Posterior cingulate gyrus (tissue), 11 donors: ENCODE measurements at places on chromosomes 6 and 20.

- no peak for DNase-seq
These were observed 84.7 kb downstream of the TASP1 start for GRCh38 chr20:13554076-13554475.

DNA sequence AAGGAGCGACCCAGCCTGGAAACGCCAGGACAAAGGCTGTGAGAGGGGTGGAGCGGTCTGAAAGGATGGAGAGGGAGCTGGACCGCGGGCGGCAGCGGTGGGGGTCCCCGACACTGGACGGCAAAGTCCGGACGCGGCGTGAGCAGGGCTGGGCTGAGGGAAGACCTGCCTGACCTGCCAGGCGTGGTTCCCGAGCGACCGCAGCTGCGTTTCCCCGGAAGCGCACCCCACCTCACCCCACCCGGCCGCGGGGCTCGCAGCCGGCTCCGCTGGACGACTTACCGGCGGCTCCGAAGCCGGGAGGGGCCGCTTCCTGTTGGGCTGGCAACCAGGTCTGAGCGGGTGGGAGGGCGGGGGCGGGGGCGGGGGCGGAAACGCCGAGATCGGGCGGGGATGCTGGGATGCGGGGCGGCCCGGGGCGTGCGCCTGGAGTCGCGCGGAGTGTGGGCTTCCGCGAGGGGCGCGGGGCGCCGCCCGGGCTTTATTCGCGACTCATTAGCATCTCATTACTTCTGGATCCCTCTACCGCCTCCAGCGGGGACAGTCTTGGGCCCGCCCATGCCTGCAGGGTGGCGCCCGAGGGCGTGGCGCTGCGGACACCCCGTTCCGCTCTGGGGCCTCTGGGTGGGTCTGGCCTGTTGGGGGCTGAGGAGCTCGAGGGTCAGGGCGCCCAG lies at the start of gene MICAL1:
Gene MICAL1 (minus strand): TSS at position 336 of the 674 bp plus-strand sequence. CDS start 1,576 bp downstream, outside the sequence.
- DNase-seq = no peak

DNA sequence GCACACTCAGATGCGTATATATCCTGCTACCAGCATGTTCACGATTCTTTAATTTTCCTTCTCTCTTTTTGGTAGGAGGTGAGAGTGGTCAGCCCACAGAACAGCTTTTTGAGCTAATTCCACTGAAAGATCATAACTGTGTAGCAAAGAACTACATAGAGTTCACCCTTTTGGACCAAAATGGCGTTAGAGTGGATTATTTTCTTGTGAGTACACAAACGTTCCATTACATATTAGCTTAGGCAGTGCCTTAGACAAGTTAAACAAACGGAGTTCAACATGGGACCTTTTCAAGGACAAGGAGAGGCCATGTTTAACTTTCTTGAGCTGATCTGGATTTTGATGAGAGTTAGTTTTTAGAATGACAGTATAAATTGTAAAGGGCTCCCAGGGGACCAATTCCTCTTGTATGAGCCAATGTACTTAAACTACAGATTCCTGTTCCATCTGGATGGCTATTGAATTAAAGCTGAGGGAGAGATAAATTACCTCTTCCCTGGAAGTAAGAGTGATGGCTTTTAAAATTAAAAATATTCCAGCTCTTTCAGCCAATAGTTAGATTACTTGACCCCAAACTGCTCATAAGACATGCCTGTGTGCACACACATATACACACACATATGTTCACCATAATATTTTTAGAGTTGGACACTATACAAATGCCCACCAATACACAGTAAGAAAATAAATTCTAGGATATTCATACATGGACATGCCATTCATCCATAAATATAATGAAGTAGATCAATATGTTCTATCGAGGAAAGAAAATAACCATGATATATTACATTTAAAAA lies 25.6 kb upstream of the ARMH2 start:
- DNase-seq = no peak

- peak; percentile 80 for DNase-seq
These were observed 152.1 kb downstream of the TTLL2 start for GRCh38 chr6:167476844-167477595.

DNA sequence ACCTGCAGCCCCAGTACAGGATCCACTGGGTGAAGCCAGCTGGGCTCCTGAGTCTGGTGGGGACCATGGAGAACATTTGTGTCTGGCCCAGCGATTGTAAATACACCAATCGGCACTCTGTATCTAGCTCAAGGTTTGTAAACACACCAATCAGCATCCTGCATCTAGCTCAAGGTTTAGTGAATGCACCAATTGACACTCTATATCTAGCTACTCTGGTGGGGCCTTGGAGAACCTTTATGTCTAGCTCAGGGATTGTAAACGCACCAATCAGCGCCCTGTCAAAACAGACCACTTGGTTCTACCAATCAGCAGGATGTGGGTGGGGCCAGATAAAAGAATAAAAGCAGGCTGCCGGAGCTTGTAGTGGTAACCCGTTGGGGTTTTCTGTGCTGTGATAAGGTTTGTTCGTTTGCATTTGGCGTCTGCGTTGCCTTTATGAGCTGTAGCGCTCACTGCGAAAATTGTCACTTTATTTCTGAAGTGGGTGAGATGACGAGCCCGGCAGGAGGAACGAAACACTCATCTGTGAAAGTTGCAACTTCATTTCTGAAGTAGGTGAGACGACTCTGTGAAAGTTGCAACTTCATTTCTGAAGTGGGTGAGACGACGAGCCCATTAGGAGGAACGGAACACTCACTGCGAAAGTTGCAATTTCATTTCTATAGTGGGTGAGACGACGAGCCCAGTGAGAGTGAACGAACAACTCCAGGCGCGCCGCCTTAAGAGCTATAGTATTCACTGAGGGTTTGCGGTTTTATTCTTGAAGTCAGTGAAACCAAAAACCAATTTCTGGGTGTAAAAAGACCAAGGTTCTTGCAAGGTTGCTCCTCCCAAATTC lies 31.1 kb downstream of the SERPINB6 start:
- DNase-seq = no peak

DNA sequence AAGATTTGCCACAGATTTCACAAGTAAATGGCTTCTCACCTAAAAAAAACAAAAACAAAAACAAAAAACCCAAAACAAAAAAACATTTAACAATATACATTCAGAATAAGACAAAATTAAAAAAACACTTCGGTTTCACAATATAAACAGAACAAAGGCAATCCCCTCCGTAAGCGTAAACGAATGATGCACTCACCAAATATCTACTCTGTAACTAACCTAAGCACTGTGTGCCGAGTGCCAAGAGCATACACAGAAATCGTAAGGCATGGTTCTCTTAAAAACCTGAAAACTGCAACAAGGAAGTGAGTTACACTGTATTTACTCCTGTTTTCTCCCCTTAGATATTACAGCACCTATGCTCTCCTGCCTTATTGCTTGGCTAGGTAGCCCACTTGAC lies 12.1 kb upstream of the MICAL1 start:
- no peak for DNase-seq

- no peak for DNase-seq
These were observed 72.0 kb downstream of the CHMP4B start for GRCh38 chr20:33883164-33883563.

DNA sequence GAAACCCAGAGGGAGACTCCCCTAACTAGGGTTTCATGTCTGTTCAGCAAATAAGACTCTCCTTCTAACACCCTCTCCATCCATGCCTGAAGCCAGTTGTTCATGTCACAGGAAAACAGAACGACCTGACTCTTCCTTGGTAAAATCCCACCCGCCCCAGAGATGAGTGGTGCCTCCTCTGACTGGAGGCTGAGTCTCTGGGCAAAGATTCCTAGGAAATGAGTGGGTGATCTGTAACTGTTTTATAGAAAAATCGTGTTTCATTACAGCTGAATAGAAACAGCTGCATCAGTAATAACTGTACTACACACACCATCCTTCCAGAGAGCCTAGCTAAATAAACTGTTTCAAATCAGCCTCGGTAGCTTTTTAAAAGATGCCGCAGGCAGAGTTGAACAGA lies 37.4 kb upstream of the MRPS10 start:
- no peak for DNase-seq

GRCh38 chr20:59945731-59946130 lies 5.5 kb downstream of the FAM217B start:
- no peak for DNase-seq

DNA sequence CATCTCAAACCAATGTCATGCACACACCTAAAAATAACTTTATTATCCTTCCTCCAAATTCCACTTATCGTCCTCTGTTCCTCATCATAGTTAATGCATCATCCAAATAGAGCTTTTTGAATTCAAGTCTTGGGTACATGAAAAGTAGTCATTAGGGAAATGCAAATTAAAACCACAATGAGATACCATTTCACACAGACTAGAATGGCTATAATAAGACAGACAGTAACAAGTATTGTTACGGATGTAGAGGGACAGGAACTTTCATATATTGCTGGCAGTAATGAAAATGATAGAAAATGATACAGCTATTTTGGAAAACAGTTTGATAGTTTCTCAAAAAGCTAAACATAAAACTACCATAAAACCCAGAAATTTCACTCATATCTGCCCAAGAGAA lies 59.1 kb downstream of the FHL5 start:
- DNase-seq = no peak

DNA sequence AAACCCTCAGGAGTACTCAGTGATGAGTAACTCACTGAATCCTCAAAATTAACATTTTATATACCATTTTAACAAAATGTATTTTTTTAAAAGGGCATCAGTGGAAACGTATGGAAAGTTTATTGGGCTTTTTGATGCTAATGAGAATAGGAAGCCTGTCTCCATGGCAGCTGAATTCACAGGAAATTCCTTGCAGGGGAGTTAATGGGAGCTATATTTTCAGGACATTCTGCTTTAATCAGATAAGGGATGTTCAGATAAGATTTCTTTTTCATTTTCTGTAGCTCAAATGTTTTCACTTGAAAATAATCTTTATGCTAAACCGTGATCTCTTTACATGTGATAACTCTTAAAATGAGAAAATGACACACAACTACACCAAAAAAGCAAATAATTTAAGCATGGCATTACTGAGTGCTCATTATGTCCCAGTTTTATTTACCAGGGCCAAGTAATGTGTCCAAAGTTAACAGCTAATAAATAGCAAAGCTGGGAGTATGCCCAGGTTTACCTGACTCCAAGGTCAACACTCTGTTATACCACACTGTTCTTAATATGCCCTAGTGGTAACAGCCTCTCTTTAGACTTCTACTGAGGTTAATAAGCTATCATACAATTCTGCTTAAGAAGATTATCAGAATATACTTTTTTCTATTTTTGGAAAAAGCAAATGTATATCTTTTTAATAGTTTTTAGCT lies 348.1 kb downstream of the GRIK2 start:
- DNase-seq = no peak

DNA sequence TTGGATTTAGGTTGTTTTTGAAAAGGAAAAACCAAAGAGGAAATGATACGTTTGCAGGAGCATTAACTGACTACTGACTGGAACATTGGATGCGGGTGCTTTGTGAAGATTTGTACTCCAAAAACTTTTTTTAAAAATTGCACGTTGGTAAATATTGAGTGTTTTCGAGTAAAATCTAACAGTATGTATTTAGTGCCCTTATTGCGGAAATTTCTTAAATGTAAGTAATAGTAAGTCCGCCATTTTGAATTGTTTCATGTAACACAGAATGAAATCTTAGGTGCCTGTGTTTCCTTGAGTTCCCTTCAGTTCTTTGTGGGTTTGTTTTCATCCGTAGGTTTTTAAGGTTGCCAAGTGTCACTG lies 15.2 kb upstream of the LIN28B start:
- no peak for DNase-seq

- no peak for DNase-seq
These were observed 5.7 kb downstream of the SIM1 start for GRCh38 chr6:100458841-100459591.

GRCh38 chr6:41771058-41771983 lies 8.4 kb downstream of the FRS3 start:
- DNase-seq = no peak

- DNase-seq = no peak
These were observed 1.6 kb downstream of the MDFI start for GRCh38 chr6:41639809-41640371.

- no peak for DNase-seq
These were observed 4.2 kb upstream of the TTPAL start for GRCh38 chr20:44471481-44471882.

DNA sequence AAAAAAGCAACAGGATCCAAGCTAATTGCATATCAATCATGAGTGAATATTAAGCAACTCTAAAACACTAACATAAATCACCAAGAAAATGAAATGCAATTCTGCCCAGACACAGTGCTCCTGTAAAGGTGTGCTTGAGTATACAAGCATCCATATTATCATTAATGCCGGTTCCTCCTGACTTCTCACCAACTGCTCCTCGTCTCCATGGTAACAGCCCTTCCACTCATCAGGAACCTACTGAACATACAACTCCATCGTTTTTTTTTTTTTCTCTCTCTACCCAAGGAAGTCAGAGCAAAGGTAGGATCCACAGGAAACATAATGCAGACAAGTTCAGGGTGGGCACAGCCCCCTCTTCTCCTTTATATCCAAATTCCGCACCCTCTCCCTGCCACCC lies 12.4 kb downstream of the GABBR1 start:
- no peak for DNase-seq

- DNase-seq = peak; percentile 63
These were observed 565.2 kb upstream of the MARCKS start for GRCh38 chr6:113291751-113292445.

GRCh38 chr20:19761326-19761725 lies 3.3 kb downstream of the RIN2 start:
- DNase-seq = no peak

- DNase-seq = no peak
These were observed 97.1 kb downstream of the FAXC start for GRCh38 chr6:99252421-99252820.

GRCh38 chr6:131063764-131064272 lies 773 bp upstream of the EPB41L2 start:
- no peak for DNase-seq

- DNase-seq = no peak
These were observed 30.2 kb upstream of the HLA-E start for GRCh38 chr6:30459145-30459544.

GRCh38 chr20:36214684-36215256 lies 21.5 kb upstream of the AAR2 start:
- no peak for DNase-seq

GRCh38 chr20:36311141-36311853 lies 5.2 kb downstream of the DLGAP4 start:
- peak; percentile 90 for DNase-seq

DNA sequence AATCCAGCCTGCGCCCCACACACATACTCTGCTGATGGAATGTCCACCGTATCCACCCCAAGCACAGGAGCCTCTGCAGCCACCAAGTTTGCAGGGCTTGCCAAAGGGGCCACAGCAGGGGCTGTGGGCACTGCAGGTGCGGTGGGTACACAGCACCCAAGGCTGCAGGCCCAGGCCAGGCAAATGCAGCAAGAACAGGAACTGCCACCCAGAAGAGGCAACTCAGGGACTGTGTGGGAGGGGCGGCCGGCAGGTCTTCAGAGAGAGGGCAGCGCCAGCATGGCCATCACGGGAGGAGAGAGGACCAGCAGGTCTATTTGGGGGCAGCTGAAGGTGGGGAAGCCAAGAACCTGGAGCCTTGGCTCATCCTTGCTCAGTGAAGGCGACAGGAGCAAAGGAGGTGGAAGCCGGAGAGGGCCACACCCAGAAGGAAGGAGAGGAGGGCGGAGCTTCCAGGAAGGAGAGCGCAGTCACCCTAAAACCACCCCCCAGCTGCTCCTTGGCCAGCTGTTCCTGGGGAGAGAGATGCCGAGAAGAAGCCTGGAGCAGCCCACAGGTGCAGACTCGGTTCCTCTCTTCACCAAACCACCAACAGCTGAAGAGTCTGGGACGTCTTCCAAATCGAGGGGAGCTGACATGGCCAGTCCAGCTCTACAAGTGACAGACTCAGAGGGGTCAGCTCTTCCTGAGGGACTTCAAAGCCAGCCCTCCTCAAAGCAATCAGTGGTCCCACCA lies 265.1 kb upstream of the CDYL start:
- no peak for DNase-seq
